ENCODE measurements at places on chromosomes 6 and 20.

GRCh38 chr6:127457456-127458064 is 1.6 kb downstream of the KIAA0408 start:
- no peak for DNase-seq

GRCh38 chr6:124812067-124812466 is 150.2 kb upstream of the RNF217 start:
- DNase-seq = no peak

- no peak for DNase-seq
Measured at GRCh38 chr6:91105532-91105931, 518.7 kb upstream of the MAP3K7 start.

- peak; percentile 64 for DNase-seq
Measured at GRCh38 chr6:27251112-27251605, 3.7 kb downstream of the PRSS16 start.

GRCh38 chr20:58604128-58604881 is 46.8 kb upstream of the STX16 start:
- no peak for DNase-seq

DNA sequence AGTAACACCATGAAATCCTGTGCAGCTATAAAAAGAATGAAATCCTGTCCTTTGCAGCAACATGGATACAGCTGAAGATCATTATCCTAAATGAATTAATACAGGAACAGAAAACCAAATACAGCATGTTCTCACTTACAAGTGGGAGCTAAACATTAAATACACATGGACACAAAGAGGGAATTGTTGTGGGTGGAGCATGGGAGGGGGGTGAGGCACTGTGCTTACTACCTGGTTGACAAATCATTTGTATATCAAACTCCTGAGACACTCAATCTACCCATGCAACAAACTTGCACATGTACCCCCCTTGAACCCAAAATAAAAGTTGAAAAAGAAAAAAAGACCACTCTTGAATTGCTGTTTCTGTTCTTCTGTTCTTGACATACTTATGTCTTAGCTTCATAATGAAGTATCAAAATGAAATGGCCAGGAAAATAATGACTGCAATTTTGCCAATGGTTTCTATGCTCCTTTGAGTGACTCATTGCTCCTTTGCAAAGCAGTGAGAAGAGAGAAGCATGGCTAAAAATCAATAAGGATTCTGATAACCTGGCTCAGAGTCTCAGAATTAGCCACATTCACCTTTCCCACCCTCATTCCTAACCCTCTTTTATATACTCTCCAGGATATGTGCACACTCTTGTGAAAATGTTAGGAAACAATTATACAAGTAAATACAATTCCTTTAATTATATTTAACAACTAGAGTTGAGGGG is 71.0 kb downstream of the CYP39A1 start:
- DNase-seq = no peak

- DNase-seq = no peak
Measured at GRCh38 chr6:33057222-33058150, 16.0 kb downstream of the HLA-DPA1 start.

Measured in stimulated activated CD4-positive, alpha-beta T cell treated with anti-CD3 and anti-CD28 coated beads, Interleukin-4, amount 100 ng/mL, for 1 hour (primary cell).